Activated CD8-positive, alpha-beta memory T cell treated with anti-CD3 and anti-CD28 coated beads for 1 hour (primary cell): ENCODE measurements at places on chromosomes 4 and X.

DNA sequence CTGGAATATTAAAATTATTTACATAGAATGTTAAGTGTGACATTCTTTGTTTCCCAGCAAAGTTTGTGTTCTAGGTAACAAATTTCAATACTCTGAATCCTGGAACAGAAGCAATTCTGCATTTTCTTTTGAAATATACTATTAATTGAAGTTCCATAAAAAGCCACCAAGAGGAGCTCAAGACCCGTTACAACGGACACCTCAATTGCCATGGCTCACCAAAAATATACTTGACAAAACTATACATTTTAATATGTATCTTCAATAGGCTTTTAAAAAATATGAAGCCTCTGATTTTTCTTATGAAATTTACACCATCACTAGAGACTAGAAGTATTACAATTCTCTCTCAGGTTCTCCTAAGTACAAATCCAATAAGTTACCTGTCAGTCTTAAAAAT, 111.4 kb downstream of the NYX start:
- DNase-seq, result no peak

DNA sequence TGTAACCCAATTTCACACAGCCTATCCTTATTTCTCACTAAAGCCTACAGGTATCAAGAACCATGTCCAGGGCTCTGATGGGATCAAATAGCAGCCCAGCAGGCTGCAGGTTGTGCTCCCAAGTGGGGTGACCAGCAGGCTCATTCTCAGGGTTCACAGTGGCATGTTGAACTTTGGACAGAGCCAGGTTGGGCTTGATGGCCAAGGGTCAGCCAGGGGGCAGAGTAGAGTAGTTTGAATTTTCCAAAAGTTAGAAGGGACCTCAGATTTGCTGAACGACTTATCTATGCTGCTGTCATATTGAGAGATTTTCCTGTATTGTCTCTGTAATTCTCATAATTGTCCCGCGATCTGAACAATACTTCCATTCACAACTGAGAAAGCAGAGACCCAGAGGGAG, 310.8 kb upstream of the BOD1L1 start:
- DNase-seq, result no peak

DNA sequence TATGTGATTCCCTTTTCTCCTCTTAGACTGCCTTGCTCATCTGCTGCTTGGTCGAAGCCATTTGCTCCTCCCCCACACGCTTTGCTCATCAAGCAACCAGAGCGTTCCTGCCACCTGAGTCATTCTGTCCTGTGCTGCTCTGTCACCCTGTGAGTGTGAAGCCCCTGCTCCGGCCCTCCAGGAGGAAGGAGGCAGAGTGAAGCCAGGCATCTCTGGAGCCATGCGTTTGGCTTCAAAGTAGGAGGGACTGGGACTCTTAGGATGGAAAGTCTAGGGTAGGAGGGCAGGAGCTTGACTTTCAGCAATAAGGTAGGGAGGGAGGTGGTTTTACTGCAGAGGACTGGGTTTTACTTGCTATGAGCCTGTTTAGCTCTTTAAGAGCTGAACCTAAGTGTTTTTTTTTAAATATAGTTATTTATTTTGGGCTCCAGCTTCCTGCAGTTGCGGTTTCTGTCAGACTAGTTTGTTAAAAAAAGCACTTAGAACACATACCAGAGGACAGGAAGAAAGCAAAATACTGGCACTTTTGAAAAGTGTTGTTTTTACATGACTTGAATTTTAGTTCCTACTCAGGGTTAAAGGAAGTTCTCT, 63.6 kb downstream of the SPINK2 start:
- DNase-seq, result peak; percentile 31

DNA sequence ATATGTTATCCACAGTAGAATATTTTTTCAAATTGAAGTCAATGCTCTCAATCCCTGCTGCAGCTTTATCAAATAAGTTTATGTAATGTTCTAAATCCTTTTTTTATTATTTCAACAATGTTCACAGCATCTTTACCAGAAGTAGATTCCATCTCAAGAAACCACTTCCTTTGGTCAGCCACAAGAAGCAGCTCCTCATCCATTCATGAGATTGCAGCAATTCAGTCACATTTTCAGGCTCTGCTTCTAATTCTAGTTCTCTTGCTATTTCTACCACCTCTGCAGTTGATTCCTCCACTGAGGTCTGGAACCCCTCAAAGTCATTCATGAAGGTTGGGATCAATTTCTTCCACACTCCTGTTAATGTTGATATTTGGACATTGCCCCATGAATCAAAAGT, 2301.3 kb upstream of the TENM3 start:
- DNase-seq, result no peak

DNA sequence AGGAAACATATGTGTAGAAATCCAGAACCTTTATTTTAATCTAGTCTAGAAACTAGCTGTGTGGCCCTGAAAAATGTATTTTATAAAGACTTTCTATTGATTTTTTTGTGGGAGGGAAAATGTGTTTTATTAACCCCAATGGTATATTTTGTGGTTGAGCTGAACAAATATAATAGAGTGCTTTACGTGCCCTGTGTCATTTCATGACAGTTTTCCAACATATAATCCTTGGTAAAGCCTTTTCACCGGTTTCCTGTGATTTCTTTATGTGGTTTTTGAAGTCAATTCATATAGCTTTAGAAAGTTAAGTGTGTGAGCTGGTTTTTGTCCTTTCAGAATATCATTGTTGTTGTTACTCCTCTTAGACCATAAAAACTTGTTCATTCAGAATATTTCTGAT, 375.7 kb downstream of the ADGRL3 start:
- no peak for DNase-seq

- DNase-seq, result no peak
These were observed 14.8 kb downstream of the DCAF8L1 start for GRCh38 chrX:27966492-27966891.

GRCh38 chr4:94068753-94069719, 138.6 kb upstream of the SMARCAD1 start:
- DNase-seq, result no peak

DNA sequence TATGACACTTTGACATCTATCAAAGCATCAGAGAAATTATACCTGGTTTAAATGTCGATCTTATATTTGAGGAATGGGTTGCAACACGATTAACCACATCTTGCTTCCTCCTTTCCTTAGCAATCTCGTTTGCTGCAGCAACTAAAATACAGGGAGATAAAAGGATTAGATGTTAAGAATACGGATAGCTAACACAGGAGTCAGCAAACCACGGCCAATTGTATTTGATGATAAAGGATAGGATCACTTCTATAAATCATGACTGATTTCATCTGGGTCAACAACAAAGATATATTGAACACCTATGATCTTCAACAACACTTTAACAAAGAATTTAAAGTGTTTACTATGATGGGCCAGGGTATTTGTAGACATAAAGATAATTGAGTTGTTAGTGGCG, 5.0 kb downstream of the MAP7D3 start:
- DNase-seq, result no peak

DNA sequence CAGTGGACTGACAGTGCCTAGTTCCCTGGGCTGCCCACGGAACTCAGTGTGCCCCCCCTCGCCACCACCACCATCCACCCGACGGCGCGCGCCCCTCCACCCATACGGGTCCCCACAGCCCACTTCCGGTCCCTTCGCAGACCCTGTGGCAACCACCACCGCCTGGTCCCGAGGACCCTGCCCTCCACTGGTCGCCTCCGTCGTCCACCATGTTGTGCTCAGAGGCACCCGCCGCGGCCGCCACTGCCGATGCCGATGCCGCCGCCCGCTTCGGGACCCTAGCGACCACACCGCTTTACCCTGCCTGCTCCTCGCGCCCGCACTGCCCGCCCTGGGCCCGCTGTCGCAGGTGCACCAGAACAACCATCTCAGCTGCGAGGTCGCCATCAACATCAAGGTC, 66.5 kb upstream of the LANCL3 start:
- DNase-seq, result no peak

- no peak for DNase-seq
These were observed 100.7 kb upstream of the GRPR start for GRCh38 chrX:16022580-16023200.

DNA sequence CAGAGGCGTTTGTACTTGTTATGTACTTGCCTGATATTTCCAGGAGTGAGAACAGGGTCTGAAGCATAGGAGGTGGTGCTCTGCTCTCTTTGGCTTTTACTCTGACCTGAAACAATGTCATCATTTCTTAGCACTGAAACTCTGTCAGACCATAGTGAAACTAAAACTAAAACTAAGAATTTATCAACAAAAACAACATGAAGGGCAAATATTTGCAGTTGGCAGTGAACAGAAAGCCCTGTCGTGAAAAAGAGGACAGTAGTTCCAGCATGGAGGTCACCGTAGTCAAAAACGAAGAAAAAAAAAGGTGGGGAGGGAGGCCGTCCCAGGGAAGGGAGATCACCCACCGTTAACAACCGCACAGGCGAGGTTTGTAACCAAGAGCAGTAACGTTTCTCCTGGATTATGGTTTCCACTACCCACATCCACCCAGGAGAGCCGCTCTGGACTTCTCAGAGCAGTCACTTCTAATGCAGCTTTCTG, 97.5 kb downstream of the ANK2 start:
- DNase-seq, result no peak

- DNase-seq, result no peak
These were observed 12.3 kb downstream of the MMRN1 start for GRCh38 chr4:89906777-89907521.

GRCh38 chrX:24526616-24527015, 61.5 kb downstream of the PDK3 start:
- no peak for DNase-seq

GRCh38 chrX:12892716-12893115, 13.7 kb upstream of the TLR8 start:
- no peak for DNase-seq

GRCh38 chrX:132169554-132169953, 41.7 kb upstream of the FRMD7 start:
- no peak for DNase-seq

GRCh38 chr4:85531560-85532341, 56.8 kb downstream of the ARHGAP24 start:
- no peak for DNase-seq

- no peak for DNase-seq
These were observed 69.7 kb downstream of the ARAP2 start for GRCh38 chr4:36174570-36174969.

DNA sequence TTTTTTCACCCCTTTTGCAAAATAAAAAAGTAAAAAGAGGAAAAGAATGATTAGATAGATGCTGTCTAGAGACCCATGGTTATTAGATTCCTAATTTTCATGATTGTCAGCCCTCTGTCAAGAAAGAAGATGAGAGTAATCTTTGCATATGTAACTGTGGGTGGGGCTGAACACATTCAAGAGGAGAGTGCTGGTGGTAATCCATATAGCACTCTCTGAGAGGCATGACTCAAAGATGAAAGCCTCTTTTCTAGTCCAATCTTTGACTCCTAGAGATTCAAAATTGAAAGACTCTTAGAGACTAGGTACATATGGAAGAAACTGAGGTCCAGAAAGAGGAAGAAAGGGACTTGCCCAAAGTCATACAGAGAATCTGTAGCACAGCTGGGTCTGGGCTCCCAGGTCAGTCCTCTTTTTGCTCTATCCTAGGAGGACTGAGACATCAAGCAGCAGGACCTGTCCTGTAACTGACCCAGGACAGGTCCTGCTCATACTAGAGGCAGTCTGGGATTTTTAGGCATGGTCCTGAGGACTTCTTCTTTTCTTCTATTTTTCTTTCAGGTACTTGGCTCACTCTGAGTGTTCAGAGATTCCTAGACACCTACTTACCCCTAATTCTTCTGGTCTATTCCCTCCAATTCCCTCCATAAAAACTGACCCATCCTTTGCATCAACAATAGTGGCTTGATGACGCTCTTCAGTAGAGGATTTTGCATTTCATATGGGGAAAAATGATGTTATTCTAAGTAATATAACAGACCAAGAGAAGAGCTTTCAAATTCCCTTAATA, 23.8 kb downstream of the VSIG4 start:
- DNase-seq, result no peak

GRCh38 chrX:133495464-133496391, 80.4 kb upstream of the GPC4 start:
- no peak for DNase-seq

DNA sequence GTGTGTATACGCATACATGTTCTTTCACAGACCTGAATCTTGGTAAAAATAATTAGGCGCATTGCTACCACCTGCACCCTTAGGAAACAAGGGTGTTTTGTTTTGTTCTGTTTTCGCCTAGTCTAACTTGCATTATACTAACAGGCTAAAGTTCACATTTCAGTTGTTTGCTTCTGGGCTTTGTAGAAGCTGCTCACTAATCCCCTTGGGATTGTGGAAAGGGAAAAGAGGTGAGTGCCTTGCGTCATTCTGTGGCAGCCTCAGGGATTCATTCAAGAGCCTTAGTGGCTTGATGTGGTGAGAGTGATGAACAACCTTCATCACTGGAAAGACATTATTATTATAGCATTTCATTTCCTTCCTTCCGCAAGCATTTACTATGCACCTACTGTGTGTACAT, 331.1 kb downstream of the ADGRL3 start:
- DNase-seq, result no peak

DNA sequence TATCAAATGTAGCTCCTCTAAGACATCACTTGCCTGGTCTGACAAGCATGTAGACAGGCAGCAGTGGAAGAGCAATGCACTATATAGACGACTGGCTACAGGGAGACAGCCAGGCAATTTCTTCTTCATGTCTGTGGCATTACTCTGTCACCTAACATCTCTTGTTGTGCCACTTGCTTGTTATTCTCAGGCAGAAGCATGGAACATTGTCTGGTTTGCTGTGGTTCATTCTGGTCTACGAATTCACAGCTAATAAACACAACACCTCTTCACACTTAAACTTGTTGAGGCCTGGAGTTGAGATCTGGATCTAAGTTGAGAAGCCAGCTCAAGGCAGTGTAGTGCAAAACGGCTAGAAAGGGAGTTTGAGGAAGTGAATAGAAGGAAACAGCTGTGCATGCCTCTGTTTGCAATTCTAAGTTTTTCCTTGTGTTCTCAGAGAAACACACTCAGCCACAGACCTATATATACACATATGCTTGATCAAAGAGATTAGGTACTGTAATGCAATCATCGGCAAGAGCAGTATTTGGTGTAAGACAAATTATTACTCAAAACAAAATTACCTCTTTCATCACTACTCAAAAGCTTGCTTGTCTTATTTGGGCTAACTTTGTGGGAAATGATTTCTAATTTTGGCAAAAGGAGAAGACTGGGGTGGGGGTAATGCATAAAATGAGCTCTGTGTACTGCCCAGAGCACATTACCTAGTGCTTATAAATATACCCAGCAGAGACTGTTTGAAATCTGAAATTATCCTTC, 243.8 kb downstream of the PPP3CA start:
- no peak for DNase-seq

- no peak for DNase-seq
These were observed 85.7 kb downstream of the FAM53A start for GRCh38 chr4:1598206-1599025.

GRCh38 chr4:141120036-141120593, 13.2 kb downstream of the RNF150 start:
- no peak for DNase-seq

DNA sequence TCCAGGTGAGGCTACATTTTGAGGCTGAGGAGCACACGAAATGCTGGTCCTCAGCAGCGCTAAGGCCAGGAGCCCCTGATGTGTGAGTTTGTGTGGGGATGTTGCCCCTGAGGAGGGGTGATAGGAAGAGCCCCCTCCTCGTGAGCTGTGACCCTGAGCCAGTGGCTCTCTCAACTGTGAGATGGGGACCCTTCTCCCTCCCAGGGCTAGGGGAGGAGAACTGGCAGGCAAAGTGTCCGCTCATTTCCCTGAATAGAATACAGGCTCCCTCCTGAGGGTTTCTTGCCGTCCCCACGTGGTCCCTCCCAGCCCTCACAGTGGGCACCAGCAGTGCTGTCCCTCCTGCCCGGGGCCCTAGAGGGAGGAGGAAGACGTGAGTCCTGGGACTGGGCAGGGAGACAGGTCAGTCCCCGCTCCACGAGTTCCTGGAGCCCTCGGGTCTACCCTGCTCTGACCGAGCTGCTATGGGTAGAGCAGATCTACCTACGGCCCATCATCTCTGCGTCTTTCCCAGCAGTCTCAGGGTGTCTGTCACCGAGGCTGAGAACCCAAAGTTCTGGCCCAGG, 21.0 kb upstream of the TBC1D14 start:
- no peak for DNase-seq
